ENCODE measurements at places on chromosomes 1 and 21. TPM values are rescaled to one million over a fixed set of nuclear protein-coding genes. Genes with fewer than 3 reads are reported as not detected.

Gene HPDL
- total RNA-seq = 0.23 TPM

Gene HAO2
- total RNA-seq = not detected

Gene FAM3B
- not detected for total RNA-seq

Gene TAS1R1
- 1.2 TPM for total RNA-seq

Gene DPT
- not detected for total RNA-seq

Gene TESK2
- total RNA-seq = 0.77 TPM

Gene SPATC1L
- 18.4 TPM for total RNA-seq

Gene PBX1
- 3.6 TPM for total RNA-seq

Gene GNG12
- total RNA-seq = 134 TPM

Gene AGBL4
- total RNA-seq = not detected

GRCh38 chr21:43919283-43919682 is 54.3 kb downstream of the AGPAT3 start:
- no peak for DNase-seq

DNA sequence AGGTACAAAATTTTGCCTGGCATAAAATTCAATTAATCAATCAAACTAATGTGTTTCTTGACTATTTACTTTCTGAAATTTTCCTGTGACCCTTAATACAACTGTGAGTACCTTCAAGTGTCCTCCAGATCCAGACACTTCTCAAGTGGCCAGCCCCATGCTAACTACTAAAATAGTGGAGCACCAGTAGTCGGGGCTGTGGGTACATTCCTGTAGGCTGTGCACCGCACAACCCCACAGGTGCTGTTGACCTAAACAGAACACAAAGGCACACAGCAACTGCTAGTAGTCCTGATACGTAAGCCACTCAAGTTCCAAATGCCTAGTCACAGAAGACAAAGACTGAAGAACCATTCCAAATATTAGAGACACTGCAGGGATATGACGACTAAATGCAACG is 36.6 kb downstream of the TMEM50B start:
- DNase-seq = no peak

DNA sequence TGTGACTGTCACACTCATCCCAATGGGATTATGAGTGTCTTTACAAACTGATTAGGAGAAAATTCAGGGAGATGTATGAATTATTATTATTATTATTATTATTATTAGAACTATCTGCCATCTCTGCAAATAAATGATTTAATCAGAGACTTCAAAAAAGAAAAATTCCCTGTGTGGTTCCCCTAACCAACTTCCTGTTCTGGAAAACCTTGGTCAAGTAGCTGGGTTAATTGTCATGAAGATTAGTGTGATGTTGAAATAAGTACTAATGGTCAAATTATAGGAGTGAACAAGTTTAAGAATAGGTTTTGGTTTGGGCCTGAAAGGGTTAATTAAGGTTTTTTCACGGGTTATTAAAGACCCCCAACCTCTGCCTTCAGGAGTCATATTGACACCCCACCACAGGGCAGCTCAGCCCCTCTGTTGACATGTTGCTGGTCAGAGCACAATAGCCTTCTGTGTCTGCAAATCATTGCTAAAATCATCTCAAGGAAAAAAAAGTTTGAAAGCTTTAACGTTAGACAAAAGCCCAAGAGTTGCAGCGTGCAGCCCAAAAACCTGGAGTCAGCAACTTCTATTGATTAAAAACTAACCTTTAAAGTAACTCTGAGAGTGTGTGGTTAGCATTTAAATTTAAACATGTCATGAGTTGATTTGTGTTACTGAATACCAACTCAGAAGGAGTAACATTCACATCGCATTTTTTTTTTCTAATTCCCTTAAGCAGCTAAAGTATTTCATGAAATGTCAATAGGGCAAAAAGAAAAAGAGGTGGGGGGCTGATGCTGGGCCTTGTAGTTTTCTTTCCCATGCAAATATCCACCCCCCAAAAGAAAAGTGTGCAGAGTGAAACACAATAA is 272.5 kb downstream of the TM2D1 start:
- DNase-seq = no peak

DNA sequence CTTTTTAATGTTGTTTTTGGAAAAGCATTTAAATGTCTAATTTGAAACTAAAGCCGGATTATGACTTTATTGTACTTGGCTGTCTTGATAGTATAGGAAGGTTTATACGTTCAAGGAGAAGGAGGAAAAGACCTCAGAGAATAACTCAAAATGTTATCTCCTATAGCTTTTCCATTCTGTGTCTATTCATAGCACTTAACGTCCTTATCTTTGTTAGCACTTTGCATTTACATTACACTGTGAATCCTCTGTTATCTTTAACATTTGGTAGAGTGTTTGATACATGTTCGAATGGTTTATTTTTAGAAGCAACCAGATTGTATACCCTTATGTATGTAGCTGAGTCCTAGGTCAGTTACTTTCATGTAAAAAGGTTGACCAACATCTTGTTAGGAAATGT is 50.8 kb upstream of the PODN start:
- no peak for DNase-seq

DNA sequence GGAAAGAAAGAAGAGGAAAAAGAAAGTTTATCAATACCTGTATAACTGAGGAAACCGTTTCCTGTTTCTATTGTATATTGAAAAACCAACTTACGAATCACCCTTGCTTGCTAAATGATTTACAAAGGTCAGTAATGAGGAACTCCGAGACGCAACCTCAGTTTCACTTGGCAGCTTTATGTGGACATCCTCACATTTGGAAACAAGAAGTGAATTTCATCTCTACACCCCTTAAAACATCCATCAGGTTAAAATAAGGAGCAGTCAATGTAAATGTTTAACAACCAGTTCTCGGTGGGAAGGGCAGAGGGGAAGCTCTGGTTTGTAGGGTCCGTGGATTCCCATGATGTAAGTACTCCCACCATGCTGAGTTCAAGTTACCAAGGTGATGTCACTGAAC is 481.7 kb upstream of the RUNX1 start:
- no peak for DNase-seq

- DNase-seq = no peak
These were observed 209.8 kb downstream of the MATN1 start for GRCh38 chr1:30513396-30514136.

DNA sequence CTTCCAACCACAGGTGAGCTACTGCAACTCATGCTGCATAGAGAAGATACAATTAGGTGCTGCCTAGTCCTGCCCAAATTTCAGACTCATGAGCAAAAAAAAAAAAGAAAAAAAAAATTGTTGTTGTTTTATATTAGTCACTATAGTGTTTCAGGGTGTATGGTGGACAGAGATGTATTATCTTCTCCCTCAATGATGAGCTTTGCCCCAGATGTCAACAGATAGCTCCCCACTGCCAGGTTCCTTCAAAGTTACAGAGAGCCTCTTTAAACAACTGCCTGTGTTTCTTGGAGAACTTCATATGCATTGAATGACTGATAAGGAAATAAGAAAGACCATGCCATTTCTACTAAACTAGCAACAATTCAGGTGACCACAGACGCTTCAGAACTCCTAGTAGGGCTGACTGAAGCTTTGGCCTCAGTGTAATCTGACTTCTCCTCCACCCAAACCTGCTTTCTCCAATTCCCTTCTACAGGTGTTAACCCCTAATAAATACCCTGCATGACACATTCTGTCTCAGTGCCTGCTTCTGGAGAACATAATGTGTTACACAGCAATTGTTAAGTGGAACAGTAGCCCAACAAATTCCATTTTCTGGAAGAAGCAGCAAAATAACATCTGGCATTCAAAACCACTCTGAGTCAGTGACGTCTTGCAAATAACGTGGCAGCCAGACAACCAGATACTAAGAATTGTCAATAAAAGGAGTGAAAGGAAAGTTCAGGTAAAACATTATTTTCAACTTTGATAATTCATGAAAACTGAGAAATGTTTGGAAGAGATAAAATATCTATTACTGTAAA is 147.7 kb downstream of the CDC42BPA start:
- DNase-seq = peak; percentile 65

DNA sequence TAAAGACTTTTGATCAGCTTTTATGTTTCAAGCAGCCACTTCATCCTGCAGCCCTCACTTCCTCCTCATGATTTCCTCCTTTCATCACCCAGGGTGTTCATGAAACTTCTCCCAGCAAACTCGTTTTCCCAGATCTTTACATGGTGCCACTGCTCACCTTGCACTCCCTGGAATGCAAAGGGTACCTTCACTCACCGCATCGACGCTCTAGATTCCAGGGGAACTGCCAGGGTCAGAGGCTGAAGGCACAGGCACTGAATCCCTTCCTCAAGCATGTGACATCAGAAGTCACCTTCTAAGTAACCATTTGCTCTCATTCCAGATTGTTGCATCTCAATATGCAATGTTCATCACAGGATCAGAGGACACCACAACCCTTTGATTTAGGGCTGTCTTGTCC is 82.8 kb downstream of the PRKAB2 start:
- DNase-seq = no peak

DNA sequence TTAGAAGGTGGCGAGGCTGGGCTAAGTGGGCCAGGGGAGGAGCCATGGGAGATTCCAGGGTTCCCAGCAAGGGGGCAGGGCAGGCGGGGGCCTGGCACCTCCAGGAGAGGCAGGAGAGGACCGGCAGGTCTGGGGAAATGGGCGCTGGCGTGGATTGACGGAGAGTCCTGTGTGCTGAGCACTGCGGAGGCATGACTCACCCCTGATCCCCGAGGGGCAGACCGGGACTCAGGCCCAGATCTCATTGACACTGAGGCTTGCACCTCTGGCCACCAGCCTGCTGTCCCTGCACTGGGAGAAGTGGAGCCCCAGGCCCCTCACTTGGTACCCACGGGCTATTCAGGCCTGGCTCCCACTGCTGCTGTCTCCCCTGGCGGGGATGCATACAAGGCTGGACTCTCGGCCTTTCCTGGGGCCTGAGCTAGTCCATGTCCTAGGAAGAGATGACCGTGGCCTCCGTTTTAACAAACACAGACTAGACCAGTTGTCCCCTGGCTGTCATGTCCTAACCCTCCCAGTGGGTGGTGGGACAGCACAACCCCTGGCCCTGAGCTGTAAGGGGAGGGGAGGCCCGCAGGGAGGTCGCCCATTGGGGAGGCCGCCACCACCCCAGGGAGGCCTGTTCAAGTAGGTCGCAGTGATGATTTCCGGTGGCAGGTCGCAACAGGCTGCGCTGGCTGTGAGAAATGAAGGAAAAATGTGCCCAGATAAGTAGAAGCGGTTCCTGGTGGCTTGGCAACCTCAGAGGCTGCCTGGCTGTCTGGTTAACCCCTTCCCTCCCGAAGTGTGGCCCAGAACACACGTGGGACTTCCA is 39.7 kb downstream of the RIPK4 start:
- DNase-seq = peak; percentile 54

- peak; percentile 39 for DNase-seq
These were observed 4.5 kb upstream of the LRRC52 start for GRCh38 chr1:165539306-165539705.

GRCh38 chr1:196608390-196609369 is at the start of gene KCNT2:
Gene KCNT2, minus strand, starts transcription at chr1:196608440. Its CDS starts 131 bp downstream, at chr1:196608309.
- DNase-seq = peak; percentile 49

- no peak for DNase-seq
These were observed 140.1 kb downstream of the MACF1 start for GRCh38 chr1:39344394-39345154.

DNA sequence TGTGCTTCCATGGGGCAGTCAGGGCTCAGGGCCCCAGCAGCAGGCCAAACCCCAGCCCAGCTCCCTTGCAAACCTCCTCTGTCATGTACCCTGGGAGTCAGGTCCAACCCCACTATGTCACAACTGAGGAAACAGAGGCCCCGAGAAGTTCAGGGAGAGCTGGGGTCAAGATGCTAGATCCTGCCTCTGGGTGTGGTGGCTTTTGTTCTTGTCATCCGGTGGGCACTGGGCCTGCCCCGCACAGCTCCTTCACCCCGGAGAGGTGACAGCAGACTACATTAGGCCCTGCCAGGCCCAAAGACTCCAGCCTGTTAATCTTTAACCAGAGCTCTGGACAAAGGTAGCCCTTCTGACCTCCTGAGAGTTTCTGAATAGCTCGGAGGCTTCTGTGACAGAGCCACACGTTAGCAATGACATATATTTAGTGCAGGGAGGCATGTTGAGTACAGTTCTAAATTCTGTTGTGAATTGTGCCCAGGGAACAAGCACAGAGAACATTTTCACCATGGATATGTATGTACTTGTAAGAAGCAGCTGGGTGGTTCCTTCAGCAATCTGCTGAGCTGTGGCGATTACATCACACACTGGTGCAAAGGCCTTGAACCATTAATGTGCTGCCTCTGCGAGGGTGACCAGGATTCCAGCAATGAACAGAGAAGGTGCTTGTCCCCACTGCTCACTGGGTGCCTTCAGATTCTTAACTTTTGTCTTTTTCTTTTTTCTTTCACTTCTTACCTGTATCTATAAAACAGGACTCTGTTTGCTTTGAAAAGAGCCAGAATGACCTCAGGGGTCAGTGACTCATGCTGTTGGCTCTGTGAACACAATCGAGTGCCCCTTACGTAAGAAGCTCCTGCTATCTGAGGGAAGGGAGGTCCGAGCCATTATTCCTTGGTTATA is 102.8 kb downstream of the RHOU start:
- DNase-seq = peak; percentile 56

DNA sequence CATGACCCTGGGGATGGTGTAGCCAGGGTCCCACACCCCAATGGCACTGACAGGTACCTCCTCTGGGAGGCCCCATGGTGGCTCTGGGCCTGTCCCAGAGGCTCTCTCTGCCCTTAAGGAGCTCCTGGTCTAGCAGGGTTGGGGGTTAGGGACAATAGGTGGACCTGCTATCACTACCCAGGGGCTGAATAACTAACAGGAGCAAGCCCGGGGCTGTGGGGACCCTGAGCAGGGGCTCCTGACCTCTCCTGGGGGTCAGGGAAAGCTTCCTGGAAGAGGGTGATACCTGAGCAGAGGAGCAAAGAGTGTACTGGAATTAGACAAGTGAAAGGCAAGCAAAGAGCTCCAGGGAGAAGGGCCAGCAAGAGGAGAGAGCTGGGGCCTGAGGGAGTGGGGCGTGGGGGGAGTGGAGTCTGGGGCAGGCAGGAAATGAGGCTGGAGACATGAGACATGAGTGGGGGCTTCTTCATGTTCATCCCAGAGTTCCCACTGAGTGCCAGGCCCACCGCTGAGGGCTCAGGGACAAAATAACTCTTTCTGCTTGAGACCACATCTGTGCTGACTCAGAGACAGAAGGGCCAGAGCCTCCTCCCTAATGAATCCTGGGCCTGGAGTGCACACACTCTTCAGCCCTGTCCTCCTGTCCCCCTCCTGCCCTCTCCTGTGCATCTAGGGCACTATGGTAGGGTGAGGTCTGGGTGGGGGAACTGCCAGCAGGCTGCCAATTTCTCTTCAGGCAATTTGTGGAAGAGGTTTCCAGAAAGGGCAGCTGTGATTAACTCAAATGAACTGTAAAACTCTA is 517.6 kb downstream of the PTPRU start:
- DNase-seq = no peak

DNA sequence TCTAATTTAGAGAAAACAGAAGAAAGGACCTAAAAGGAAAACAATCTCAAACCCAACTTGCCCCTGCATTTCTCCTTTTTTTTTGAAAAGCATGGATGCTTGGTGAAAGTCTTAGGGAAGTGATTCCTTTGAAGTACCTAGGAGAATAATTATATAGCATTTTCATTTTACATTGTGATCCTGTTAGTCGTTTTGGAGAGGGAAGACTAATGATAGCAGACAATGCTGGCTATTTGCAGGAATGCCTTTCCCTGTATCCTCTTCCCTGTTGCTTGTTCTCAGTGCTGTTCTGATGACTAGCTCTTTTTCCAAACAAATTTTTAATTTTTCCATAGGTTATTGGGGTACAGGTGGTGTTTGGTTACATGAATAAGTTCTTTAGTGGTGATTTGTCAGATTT is 53.9 kb downstream of the LAMC1 start:
- peak; percentile 49 for DNase-seq
